ENCODE measurements at places on chromosomes 5 and 9. TPM values are rescaled to one million over a fixed set of nuclear protein-coding genes. Genes with fewer than 3 reads are reported as not detected.

DNA sequence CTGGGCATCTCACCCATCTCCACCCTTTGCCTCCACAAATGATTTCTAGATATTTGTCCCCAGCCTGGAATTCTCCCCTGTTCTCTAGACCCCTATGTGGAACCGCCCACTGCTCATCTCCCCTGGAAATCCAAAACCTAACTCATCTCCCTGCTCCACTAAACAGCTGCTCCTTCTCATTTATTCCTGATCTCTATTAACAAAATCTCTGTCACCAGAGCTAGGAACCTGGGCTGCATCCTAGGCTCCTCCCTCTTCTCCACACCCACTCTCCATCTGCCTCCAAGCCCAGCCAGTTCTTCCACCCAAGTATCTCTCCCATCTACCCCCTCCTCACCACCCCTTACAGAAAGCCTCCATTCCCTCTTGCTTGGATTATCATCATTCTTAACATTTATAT lies 24.0 kb upstream of the SYNPO start:
- DNase-seq: no peak

UGT3A1 gene
- total RNA-seq: 5.2 TPM

SREK1IP1 gene
- 26.5 TPM for total RNA-seq

DNA sequence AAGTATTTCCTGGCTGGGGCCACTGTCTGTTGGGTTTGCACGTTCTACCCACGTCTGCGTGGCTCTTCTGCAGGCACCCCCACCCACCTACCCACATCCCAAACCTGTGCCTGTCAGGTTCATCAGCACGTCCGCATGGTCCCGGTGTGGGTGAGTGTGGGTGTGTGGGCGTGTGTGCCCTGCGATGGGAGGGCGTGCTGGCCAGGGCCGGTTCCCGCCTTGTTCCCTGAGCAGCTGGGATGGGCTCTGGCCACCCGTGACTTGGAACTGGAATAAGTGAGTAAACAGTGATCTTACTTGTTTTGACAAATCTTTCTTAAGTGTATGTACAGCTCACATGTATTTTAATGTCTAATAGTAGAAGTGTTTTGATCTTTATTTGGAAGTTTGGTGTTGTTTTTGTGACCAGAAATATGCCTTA lies 20.4 kb downstream of the ERGIC1 start:
- DNase-seq: no peak

IL9 gene
- not detected for total RNA-seq

DNA sequence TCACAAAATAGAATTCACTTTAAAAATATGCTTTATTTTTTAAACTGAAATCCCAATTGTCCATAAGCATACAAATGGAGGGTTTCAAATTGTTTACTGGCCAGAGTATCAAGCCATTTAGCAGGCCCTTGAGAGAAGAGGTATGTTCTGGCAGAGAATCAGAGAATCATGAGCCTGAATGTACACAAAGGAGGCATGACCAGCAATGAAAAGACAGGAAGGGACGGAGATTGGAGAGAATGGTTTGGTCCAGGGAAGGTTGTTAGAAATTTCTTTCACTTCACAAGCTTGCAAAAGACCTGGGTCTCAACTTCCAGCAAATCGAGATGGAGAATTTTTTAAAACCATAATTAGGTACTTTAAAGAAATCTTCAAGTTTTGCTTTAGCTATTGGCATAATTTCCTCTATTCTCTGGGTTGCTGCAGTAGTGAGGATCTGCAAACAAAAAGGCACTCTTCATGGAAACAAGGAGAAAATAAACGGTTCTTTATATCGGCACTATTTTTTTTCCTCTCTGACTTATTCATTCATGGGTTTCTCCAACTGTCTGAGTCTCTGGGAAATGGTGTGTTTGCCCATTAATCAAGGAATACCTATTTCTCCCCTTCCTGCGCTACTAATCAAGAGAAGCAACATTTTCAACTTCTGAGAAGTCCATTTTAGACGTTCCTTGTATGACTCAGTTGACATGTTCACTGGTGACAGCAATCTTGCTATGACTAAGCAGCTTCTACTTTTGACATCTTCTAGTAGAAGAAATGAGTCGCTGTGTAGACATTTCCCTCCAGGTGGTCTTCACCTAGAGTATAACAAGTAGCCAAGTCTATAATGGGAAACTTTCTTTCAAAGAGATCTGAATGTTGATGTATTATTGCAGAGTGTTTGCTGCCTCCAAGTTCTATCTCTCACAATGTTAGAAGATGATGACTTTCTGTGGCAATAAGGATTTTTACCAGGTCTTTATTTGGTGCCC lies 23.1 kb upstream of the ERCC6L2 start:
- no peak for DNase-seq

- no peak for DNase-seq
Observed at GRCh38 chr9:128940271-128940921, 7.0 kb downstream of the DOLK start.

PCDHGC4 gene
- total RNA-seq: 3.0 TPM

- DNase-seq: no peak
Observed at GRCh38 chr9:28502189-28502588, 928.9 kb upstream of the C9orf72 start.

DNA sequence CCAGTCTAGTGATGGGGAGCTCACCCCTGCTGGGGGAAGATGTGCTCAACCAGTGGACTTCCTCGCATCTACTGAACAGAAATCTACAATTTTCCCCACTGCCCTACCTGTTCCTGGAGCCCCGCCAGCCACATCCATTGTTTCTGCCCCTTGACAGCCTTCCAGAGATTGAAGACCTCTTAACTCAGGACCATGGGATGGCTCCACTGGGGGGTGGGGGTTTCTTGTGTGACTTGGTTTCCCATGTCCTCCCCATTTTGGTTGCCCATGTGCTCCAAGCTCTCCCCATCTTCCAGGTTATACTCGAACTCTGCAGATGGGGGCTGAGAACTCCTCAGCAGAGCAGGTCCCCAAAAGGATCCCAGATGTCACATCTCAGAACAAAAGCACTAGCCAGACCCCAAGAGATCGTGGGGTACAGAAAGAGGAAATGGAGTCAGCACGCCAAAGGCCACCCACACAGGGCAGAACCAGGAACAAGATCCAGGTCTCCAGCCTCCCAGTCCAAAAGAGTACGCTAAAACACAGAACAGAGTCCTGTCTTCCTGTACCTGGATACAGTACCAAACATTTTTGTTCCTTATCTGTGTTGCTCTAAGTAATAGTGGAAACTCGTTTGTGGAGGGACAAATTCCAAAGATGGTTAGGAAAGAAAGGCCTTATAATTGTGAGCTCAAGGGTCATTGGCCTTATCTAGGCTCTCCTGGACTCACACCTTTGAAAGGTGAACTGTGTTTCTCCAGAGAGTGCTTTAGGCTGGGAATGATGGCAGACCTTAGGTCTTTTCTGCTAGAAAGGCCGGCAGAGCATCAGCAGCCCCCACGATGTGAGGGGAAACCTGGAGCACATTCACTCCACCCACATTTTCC lies 15.8 kb downstream of the CORO2A start:
- no peak for DNase-seq

DNA sequence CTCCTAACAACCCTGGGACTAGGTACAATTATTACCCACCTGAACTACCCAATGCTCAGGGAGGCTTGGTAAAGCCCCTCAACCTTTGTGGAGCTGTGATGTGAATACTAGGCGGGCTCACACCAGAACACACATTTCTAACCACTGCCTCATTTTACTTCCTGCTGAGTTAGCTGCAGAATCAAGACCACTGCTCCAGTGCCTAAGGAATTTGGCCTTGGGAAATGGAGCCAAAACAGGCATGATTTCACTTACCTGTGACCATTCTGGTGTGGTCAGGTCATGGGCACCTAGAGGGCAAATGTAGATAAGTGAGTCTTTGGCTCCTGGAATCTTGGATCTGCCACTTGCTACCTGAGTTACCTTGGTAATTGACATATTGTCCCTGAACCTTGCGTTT lies 5.2 kb downstream of the WWC1 start:
- no peak for DNase-seq

Measured in progenitor cell of endocrine pancreas (in vitro differentiated cells).